Stimulated activated naive CD8-positive, alpha-beta T cell treated with anti-CD3 and anti-CD28 coated beads, Interleukin-15, amount 100 ng/mL, for 72 hours (primary cell): ENCODE measurements at places on chromosomes 2 and 18.

GRCh38 chr2:17232776-17233556 lies 285.3 kb downstream of the RAD51AP2 start:
- no peak for DNase-seq

DNA sequence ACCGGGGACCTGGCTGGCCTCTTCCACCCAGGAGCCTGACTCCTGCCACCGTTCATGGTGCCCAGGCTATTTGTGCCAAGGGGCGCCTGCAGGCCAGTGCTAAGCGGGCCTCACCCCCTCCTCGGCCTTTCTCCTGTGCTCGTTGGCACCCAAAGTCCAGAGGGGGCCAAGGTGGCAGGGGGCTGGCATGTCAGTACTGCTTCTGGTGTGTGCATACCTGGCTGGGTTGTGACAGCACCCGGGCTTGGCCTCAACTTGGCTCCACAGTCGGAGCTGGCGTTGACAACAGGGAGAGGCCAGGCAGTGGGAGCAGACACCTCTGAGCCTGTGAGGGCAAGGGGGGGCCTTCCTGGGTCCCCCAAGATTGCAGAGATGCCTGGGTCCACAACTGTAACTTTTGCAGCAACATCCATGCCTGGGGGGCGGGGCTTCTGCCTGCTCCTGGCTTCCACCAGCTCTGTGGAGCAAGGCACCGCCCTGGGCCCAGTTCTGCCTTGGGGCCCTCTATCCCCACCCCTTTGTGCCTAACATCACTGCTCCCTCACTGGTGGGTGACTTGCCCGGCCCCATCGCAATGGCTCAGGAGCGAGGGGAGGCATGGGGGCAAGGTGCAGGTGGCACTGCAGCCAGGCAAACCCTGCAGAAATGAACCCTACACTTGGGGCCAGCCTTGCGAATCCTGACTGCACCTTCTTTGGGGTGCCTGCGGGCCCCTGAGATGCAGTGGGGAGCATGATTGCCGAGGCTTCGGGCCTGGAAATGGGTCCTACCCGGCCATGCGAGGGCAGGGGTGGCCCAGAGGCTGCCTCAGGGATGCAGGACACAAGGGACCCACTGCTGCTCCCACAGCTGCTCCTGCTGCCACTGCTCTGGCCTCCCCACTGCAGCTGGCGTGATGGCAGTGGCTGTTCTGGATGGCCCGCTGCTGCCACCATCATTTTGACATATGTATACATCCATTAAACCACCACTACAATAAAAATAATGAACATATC lies 35.9 kb downstream of the PTPN4 start:
- DNase-seq = no peak

- no peak for DNase-seq
Measured at GRCh38 chr2:183037074-183037552, 1.1 kb downstream of the NCKAP1 start.

DNA sequence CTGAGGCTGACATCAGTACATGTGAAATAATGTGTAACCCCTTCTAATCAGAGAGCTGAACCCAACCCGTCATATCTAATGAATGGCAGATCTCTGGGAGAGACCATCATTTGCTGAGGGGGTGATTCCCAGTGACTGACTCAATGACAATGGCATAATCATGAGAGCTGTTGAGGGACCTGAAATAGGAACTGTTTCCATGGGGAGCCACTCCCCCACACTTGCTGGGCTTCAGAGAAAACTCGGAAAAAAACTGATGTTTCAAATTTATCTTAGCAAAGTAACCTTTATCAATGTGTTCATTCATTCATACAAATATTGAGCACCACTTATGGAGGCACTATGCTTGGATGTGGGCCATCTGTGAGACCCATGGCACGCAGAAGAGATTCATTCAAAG lies 93.4 kb upstream of the ZBTB14 start:
- DNase-seq = no peak

GRCh38 chr18:63480476-63480875 lies 3.7 kb downstream of the SERPINB5 start:
- DNase-seq = no peak

DNA sequence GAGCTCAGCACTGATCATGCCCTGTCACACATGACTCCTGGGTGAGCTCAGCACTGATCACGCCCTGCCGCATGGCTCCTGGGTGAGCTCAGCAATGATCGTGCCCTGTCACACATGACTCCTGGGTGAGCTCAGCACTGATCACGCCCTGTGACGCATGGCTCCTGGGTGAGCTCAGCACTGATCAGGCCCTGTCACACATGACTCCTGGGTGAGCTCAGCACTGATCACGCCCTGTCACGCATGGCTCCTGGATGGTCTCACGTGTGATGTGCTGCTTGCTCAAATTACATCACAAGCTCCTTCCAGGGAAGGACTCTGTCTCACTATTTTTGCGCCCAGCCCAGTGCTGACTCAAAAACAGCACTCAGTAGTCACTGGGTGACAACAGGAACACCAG lies 258.0 kb downstream of the HDAC4 start:
- DNase-seq = no peak

- no peak for DNase-seq
Measured at GRCh38 chr2:74593826-74594772, 39.6 kb downstream of the DOK1 start.

DNA sequence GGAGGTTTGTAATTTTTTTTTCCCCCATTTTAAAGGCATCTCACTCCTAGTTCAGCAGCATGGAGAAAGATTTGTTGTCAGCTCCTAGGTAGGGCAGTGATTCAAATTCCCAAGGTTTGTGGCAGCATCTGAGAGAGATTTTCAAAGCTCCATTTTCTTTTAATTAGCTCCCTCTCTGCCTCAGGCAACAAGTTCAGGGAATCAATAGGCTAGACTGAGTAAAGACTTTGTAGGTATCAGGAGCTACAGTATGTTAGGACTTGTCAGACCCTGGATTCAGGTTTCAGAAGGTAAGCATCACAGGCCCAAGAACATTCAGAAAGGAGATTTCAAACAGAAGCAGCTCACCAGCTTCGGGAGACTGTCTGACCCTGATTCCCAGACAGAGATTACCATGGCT lies 273.3 kb upstream of the ERBB4 start:
- no peak for DNase-seq

DNA sequence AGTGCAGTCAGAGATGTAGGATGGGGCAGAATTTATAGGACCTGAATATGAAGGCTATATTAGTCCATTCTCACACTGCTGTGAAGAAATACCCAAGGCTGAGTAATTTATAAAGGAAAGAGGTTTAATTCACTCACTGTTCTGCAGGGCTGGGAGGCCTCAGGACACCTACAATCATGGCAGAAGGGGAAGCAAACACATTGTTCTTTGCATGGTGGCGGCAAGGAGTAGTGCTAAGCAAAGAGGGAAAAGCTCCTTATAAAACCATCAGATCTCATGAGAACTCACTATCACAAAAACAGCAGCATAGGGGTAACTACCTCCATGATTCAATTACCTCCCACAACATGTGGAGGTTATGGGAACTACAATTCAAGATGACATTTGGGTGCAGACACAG lies 76.8 kb upstream of the MSTN start:
- no peak for DNase-seq

- no peak for DNase-seq
Measured at GRCh38 chr2:218536804-218537494, 31.2 kb downstream of the USP37 start.

DNA sequence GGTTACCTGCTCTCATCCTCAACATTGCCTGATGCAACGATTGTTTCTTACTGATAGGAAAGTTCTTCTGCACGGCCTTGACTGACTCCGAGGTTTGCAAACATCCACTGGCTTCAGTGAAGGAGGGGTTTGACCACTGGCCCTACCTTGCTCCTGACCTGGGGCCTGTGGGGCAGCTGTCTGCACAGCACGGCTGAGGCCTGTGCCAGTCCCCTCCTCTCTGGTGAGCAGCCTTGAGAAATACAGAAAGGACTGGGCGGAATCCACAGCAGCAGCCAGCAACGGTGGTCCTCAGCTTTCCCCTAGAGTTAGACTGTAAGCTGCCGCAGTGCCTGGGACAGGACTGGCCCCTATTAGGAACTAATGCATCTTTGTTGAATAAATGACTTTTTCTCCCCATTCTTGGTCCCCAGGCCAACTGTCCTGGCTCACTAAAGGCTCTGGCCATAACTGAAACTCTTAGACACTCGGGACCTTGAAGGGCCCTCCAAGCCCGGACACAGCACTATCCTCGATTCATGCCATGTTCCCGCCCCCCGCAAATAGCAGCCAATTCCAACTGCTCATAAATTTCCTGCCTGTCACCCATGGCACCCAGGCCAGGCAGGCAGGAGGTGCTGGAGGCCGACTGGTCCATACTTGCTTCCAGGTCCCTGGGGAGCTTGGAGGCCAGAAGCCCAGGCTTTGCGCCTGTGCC lies 26.7 kb downstream of the ATOH8 start:
- no peak for DNase-seq

- DNase-seq = no peak
Measured at GRCh38 chr2:127581050-127581345, 45.5 kb downstream of the MYO7B start.

DNA sequence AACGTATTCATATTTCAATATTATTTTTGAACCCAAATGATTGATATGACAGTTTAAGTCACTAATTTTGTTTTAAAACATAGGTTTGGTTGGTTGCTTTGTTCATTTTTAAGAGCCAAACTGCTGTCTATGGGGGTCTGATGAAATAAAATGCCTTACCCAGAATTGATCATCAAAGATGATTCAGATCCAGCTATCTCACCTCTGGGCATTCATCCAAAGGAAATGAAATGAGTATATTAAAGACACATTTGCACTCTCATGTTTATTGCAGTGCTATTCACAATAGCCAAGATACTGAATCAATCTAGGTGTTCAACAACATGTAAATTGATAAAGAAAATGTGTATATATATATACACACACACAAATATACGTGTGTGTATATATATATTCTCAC lies 326.9 kb upstream of the GULP1 start:
- no peak for DNase-seq

GRCh38 chr18:24118750-24119577 lies 19.9 kb upstream of the CABYR start:
- DNase-seq = peak; percentile 63

DNA sequence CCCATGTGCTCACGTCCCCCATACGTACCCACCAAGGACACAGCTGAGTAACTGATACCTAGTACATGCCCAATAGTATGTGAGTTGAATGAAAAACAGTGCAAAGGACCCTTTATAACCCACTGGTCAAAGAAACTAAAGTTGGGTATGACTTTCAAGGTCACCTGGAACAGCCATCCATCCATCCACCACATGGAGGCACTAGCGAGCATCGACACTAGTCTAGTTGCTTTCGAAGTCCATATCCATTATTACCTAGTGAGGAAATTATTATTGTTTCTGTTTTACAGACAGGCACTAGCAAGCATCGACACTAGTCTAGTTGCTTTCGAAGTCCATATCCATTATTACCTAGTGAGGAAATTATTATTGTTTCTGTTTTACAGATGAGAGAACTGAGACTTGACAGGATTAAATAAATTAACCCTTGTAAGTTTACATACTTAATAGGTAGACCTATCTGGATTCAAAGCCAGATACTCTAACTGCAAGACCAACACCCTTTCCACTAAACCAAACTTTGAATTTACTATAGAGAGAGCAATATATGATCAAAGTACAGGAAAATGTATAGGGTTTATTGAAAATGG lies 233.7 kb downstream of the METTL4 start:
- peak; percentile 44 for DNase-seq

DNA sequence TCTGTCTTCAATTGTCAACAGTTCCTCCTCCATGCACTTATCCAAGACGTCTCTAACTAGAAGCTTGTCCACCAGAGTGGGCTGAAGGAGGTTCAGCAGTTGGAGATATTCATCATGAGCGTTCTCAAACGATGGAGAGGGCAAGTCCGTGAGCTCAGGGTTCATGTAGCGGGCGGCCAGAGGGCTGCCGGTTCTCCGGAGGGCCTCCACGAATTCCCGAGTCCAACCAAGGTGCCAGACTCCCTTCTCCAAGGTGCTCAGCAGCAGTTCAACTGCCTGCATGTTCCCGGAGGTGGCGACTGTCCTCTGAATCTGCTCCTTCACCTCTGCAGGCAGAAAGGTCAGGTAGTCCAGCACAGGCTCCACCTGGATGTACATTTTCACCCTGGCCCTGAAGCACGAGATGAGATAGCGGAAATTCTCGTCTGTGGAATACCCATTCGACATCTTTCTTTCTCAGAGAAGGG lies 590 bp downstream of the IFIH1 start:
- DNase-seq = peak; percentile 29

- DNase-seq = no peak
Measured at GRCh38 chr2:32210767-32211408, 45.2 kb downstream of the SLC30A6 start.

GRCh38 chr2:146642066-146642465 lies 1202.8 kb upstream of the ACVR2A start:
- DNase-seq = no peak
